Esophagus squamous epithelium (tissue), 5 donors: ENCODE measurements at places on chromosomes 2 and 18. TPM values are rescaled to one million over a fixed set of nuclear protein-coding genes. Genes with fewer than 3 reads are reported as not detected.

- no peak for DNase-seq
Measured at GRCh38 chr2:27980242-27980641, 89.7 kb downstream of the BABAM2 start.

Gene SLC38A11
- total RNA-seq, result not detected

Gene C2orf72
- 1.6 TPM for total RNA-seq

DNA sequence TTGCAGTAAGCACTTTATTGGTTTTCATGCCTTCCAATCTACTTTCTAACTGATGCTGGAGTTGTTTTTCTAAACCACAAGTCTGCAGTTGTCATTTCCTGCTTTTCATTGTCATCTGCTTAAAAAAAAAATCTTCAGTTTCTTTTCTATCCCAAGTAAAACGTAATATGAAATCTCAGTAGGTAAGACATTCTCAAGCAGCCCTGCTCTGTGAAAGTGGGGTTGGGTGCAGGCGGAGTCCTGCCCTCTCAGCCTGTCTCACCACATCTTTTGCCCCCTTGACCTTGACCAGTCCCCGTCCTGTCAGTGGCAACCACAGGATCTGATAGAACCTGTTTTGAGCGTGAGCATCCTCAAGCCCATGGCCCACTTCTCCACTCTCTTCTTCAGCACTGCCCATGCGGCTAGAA, 80.0 kb upstream of the CPO start:
- DNase-seq, result no peak

Gene LYG2
- total RNA-seq, result not detected

Gene SPR
- 18.0 TPM for total RNA-seq

DNA sequence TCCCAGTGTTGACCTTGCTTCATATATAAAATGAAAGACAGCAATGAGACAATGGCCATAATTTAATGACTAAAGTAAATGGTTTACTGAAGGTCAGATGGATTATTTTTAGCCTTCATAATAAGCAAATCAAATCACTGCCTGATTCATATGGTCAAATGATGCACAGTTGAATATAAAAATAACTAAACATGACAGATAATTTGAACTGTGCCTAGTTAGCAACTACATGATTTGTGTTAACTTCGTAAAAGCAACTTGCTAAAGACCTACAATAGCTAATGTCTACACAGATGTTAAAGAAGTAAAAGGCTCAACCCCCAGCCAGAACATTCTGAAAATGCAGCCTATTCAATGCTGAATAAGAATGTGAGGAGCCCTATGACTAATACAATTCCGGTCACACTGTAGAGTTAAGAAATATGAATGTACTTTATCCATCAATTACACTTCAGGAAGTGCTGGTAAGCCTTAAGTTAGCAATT, 590.8 kb upstream of the CDH2 start:
- no peak for DNase-seq

Gene GATA6
- total RNA-seq, result 2.2 TPM

DNA sequence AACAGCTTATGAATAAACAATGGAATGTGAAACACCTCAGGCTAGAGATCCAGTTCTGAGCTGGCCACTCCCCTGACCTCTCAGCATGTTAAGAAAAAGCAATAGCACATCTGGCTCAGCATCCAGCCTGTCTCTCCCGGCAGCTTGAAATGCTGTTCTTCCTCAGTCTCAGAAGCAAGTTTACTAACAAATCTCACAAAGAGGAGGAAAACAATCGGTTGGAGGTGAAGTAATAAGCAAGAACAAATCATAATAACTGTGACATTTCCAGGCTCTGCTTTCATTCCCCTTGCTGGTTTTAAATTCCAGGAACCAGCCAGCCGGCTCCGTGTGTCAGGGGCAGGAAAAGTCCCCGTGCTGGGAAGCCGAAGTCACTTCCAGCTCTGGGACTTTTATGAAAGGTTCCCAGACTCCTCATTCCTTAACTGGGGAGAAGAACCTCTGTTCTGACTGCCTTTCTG, 133.9 kb upstream of the ARL4C start:
- DNase-seq, result no peak

DNA sequence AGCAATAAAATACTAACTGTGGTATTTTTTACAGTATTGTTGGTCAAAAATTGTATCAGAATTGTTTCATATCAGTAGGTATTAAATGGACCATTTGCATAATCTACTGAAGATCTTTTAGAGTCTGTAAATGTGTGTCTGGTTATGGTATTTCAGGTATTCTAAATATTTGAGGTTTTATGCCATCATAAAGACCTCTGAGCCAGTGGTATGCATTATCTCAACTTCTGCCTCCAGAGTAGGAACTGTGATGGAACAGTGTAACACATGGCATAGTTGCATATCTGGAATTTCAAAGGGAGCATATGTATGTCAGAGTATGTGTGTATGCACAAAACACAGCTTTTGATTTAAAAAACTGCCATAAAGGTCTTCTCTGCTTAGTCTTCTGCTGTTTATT, 15.4 kb downstream of the GREB1L start:
- no peak for DNase-seq

- no peak for DNase-seq
Measured at GRCh38 chr2:181319286-181319685, 137.9 kb upstream of the ITGA4 start.

Gene UGT1A8
- 0.13 TPM for total RNA-seq

DNA sequence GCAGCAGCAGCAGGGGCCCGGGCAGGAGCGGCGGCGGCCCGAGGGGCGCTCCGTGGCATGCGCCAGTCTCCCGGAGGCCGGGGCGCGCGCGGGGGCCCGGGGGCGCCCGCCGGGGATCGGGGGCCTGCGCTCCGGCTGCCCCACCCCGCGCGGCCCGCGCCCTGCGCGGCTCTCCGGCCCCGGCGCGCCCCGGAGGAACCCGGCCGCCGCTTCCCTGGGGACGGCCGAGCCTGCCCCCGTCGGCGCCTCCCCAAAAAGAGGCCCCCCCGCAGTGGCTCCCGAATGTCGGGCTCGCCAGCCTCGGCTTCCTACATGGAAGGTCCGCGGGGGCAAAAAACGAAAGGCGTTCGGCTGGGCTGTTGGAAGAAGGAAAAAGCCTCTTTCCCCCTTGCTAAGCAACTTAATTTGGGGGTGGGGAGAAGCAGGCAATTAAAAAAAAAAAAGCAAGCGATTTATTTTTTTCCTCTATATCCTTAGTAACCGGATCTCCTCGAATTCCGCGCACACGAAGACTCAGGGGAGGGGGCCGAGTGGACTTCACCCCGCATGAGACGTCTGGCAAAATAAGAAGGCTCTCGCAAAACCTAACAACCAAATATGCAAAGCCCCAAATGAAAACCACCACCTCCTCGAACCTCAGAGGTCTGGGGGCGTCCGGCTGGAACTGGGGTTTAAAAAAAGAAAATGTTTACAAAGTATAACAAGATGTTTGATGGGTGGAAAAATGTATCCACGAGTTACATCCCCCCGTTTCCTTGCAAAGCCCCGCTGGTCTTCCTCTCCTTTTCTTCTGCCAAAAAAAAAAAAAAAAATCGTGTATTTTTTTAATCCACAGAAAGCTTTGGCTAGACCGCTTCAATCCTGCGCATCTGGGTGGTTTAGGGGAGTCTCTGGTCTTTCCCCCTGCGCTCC, at the start of gene SMAD7:
TSS of gene SMAD7 (minus strand) at position 430 of the 912 bp plus-strand sequence. CDS start 541 bp downstream, outside the sequence.
- DNase-seq, result no peak

Gene ZEB2
- total RNA-seq, result 56.5 TPM

Gene MC5R
- not detected for total RNA-seq

Gene CDH2
- 0.38 TPM for total RNA-seq

Gene TPO
- 3.4 TPM for total RNA-seq

Gene CD8B2
- total RNA-seq, result not detected

- no peak for DNase-seq
Measured at GRCh38 chr2:152396763-152397162, 61.8 kb downstream of the FMNL2 start.

DNA sequence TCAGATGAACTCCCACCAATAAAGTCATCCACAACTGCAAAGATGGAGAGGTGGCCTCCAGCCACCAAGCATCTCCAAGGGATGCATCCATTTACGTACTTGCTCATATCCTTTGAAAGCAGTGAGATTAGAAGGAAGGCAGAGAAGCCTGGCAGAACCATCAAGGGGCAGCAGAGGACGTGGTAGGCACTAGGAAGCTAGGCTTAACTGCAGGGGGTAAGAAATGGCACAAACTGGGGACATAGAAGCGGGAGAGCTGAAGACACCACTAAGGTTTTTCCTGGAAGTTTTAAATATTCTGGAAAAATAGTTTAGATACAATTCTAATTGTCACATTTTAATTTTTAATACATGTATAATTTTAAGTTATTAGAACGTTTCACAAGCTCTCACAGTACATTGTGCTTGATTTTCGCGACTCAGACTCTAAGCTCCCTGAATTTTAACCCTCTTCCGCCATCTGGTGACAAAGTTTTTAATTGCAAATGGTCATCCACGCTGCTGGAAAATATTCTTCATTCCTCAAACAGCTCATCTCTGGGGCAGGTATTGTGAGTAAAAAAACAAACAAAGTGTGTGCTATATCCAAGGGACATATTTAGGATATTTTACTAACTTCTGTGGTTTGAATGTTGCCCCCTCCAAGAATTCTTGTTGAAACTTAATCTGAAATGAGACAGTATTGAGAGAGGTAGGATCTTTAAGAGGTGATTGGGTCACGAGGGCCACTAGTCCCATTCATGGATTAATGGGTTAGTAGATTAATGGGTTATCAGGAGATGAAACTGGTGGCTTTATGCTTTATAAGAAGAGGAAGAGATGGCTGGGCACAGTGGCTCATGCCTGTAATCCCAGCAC, 1.6 kb upstream of the PSTPIP2 start:
- no peak for DNase-seq

- no peak for DNase-seq
Measured at GRCh38 chr2:159859583-159859982, 61.6 kb upstream of the CD302 start.

DNA sequence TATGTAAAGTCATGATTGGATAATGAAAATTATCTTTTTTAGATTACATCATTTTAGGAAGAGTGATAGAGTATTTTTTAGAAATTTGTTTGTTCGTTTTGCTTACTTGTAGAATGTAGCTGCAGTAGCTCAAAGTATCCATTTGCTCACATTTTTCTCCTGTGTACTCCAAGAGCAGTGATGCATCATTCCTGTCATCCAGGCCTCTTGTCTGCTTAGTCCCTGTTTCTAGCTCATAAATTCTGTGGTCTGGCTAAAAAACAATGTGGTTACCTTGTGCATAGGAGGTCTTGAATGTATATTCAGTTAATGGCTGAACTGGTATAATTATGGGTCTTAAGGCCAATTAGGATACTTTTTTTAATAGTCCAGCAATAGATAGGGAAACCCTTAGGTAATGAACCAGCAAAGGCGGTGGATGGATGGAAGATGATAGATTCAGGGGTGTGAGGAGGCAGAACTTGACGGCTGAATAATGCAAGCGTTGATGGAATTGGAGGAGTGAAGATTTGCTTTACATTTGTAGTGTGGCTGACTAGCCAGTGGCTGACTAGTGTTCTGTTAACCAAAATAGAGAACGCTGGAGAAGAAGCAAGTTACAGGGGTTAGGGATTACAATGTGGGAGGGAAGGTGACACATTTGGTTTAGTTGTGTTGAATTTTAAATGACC, 145.0 kb downstream of the ZNF407 start:
- DNase-seq, result no peak

Gene DSG1
- total RNA-seq, result 60.2 TPM

- no peak for DNase-seq
Measured at GRCh38 chr2:85188852-85189251, 55.7 kb downstream of the TCF7L1 start.

GRCh38 chr2:38578832-38579231, 23.9 kb downstream of the HNRNPLL start:
- DNase-seq, result no peak

GRCh38 chr2:17583646-17584045, 43.1 kb downstream of the VSNL1 start:
- no peak for DNase-seq

Gene PRPF40A
- total RNA-seq, result 90.8 TPM

GRCh38 chr18:50507120-50507590, 52.7 kb upstream of the MAPK4 start:
- DNase-seq, result no peak

- no peak for DNase-seq
Measured at GRCh38 chr18:10051877-10052631, 138.2 kb downstream of the VAPA start.

DNA sequence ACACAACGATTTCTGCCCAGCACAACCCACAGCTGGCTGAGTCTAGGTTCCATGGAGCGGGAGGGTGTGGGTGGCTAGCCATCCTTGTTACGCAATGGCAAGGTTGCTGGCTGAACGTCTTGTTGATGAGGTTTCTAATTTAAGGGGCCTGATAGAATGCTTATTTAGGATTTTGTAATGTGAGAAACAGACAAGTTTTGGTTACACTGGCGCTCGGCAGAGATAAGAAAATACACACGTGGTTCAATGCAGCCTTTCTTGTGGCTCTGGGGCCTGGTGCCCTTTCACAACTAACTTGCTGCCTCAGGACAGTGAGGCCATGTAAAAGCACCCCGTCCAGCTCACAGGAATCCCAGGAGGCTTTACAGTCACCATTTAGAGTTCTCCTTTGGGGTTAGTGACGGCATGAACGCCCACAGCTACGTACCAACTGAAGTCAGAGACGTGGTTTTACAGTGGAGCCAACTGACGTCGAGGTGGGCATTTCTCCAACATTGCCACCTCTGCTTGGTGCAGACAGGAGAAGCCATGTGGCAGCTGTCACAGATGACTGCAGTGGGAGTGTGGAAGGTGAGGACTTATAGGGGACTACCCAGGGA, 29.7 kb upstream of the PIEZO2 start:
- DNase-seq, result no peak

DNA sequence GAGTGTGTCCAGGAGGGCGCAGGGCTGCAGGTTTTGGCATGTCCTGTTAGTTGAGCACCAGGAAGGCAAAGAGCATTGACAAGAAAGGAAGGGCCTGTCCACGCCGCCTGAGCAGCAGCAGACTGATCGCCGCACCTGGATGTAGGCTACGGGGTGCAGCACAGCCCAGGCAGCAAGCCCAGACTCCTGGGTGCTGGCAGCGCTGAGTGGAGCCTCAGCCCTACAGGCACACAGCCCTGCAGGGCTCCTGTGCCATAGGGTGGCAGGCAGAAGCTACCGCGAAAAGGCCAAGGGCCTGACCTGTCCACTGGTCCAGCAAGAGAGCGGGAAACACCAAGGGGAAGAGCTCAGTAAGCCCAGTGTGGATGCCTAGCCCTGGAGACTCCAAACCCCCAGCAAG, 198.0 kb downstream of the HDAC4 start:
- no peak for DNase-seq

Gene MALT1
- total RNA-seq, result 27.1 TPM

DNA sequence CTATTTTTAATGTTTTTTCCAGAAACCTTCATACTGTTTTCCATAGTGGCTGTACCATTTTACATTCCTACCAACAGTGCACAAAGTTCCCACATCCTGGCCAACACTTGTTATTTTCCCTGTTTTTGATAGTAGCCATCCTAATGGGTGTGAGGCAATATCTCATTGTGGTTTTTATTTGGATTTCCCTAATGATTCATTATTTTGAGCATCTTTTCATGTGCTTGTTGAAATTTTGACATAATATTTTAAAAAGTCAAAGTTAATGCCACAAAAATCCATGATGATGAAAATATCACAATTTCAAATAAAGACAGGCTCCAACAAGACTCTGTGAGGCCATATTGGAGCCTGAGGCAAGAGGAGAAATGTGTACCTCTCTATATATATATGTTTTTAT, 50.2 kb downstream of the VWA3B start:
- DNase-seq, result no peak

Gene SMIM21
- not detected for total RNA-seq

Gene OTOS
- not detected for total RNA-seq

Gene ARPC2
- 534 TPM for total RNA-seq

- DNase-seq, result no peak
Measured at GRCh38 chr2:99444222-99444621, 45.6 kb downstream of the REV1 start.

GRCh38 chr2:83022631-83023210, 1436.4 kb downstream of the SUCLG1 start:
- DNase-seq, result no peak
